NCI-H1436 treated with DMSO at 0.1 percent for 48 hours (cell line): ENCODE measurements at places on chromosomes 3 and 15.

- no peak for DNase-seq
Measured at GRCh38 chr3:56467801-56468183, 475 bp downstream of the ERC2 start.

DNA sequence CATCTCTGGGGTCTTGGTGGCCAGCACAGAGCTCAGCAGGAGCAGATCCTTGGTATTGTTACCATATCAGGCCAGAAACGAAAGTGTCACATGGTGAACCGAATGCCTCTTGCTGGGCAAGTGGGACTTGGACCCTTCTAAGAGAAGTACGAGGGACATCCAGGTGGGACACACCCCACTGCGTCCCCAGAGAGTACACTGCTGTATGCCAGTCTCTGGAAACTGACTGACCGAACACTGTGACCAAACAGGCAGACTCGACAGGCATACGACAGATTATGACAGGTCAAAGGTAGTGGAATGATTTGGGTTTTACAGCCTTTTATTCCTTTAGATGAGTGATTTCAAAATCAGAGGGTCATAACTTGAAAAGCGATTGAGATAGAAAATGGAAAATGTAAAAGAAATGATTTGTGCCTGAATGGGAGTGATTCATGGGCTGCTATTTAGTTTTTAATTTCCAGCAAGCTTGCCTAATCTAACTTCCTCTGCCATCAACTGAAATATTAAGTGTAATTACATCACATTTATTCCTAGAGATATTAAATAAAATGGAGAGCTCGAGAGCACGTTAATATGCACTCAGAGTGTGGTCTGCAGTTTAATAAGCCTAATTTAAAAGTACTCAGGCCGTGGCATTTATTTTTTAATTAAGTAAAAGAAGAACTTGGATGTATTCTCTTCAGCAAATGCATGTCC lies 63.4 kb upstream of the CTXND1 start:
- no peak for DNase-seq

DNA sequence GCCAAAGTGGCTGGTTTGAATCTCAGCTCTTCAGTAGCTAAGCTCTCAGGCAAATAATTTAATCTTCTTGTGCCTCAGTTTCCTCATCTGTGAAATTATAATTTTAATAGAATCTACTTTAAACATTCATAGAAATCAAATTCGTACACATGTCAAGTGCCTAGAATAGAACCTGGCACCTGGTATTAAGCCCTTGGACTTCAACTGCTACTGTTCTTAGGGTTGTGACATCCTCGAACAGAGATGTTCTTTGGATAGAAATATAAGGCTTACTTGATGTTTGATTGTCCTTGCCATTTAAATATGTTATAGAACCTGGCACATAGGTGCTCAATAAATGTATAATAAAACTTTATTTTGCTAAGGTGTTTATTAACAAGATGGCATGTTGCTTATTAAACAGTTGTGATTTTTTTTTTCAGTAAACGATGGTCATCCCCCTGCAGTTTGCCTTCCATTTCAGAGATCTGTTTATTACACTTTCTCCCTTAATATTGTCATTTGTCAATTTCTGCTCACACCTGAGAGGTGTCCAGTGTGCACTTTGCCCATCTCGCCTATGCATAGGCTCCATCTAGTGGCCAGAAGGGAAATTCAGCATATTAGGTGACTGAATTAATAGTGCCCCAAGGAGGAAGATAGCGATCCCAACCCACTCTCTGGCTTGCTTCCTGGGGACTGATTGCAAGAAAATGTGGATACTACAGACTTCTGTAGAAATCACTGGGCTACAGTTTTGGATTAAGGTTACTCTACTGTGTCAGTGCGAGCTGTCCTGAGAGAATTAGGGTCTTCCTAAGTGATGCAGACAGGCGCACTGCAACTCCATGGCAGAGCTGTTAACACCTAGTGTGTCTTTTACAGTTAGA lies 10.7 kb downstream of the IGF1R start:
- no peak for DNase-seq

DNA sequence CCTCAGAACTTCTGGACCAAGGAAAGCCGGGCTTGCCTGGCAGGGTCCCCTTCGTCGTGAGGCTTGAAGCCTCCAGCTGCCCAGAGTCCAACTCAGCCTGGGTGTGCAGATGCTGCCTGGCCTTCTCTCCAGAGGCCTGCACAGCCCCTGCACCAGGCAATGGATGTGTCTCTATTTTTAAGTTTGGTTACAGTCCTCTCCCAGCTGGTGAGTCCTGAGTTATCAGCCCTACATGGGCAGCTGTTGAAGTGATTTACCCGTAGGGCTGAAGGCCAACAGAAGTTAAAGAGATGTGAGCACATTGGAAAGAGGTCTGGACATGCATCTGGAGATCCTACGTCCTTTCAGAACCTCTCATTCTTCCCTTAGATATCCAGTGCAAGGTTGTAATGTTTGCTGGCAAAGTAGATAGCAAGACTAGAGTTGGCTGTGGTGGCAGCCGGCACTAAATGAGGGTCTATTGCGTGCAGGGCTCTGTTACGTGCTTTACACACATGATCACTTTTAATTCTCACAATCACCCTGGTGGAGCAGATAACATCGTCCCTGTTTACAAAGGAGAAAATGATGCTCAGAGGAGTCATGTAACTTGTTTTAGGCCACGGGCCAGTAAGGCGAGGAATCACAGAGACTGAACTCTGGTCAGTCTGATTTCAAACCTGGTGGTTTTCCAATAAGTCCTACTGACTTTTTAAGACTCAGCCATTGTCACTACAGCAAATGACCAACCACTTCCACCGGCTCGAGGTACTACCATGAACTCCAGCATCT lies 9.9 kb downstream of the FYCO1 start:
- no peak for DNase-seq

DNA sequence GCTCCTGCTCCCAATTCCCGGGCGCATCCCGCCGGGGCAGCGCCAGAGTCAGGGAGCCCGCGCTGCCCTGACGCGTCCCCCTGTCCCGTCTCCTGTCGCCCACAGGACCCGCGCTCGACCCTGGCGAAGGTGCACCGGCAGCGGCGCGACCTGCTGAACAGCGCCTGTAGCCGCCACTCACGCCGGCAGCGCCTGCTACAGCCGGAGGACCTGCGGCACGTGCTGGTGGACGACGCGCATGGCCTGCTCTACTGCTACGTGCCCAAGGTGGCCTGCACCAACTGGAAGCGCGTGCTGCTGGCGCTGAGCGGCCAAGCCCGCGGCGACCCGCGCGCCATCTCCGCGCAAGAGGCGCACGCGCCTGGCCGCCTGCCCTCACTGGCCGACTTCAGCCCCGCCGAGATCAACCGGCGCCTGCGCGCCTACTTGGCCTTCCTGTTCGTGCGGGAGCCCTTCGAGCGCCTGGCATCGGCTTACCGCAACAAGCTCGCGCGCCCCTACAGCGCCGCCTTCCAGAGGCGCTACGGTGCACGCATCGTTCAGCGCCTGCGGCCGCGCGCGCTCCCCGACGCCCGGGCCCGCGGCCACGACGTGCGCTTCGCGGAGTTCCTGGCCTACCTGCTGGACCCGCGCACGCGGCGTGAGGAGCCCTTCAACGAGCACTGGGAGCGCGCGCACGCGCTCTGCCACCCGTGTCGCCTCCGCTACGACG lies 16.9 kb downstream of the C3orf22 start:
- no peak for DNase-seq

DNA sequence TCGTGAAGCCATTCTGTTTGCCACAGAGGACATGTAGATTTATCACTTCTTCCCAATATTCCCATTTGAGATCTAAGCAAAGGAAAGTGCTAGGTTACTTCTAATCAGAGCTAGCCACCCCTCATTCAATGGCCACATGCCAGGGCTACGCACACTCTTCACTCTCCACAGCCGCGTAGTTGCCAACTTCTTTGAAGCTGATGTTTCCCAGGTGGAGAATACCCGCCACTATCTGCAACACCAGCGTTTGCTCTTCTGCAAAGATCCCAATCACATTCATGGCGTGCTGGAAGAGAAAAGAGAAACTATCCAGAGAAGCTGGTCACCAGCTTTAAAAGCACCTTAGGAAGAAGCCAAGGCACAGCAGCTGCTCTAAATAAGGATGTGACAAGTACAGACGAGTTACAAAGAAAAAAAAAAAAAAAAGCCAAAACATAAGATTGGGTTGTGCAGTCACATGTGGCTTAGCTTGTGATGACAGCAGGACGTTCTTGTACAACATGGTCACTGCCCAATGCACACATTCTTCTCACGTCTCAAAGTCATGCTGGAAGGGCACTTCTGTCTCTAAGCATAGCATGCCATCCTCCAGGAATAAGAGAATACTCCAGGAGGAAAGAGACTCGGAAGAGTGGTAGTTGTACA lies 16.4 kb downstream of the LDHAL6B start:
- no peak for DNase-seq

DNA sequence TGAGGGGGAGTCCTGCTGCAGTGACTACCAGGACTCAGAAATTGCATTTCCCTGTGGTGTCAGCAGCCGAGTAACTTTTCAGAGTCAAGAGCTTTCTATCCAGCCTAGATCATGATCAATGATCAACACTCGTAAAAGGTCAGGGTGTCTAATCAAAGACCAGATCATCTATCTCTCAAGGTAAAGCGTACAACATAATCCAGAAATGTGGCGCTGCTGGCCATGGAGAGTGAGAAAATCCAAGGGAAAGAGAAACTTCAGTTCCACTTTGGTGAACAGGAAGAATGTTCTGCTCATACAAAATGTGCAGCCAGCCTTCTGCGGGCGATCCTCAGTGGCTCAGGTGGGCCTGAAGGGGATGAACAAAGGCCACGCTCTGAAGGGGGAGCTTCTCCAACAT lies 1005.8 kb upstream of the NR2F2 start:
- DNase-seq, result no peak

- DNase-seq, result no peak
Measured at GRCh38 chr15:59413577-59413976, 24.4 kb upstream of the FAM81A start.

DNA sequence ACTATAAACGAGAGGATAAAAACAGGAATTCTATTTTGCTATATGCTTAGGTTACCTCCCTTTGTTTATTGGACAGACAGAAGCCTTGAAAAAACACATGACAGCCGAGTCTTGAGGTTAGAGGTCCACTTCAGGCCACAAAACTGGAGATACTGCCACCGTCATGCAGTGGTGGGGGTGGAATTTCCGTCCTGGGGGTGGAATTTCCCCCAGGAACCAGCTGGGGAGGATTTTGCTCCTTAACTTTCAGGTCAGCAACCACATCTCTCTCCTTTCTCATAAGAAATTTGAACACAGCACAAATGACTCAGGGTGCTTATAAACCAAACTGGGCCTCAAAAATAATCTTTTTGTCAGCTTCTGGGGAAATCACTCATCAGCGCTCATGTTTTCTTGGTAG lies 545.8 kb upstream of the ADAMTS9 start:
- no peak for DNase-seq

DNA sequence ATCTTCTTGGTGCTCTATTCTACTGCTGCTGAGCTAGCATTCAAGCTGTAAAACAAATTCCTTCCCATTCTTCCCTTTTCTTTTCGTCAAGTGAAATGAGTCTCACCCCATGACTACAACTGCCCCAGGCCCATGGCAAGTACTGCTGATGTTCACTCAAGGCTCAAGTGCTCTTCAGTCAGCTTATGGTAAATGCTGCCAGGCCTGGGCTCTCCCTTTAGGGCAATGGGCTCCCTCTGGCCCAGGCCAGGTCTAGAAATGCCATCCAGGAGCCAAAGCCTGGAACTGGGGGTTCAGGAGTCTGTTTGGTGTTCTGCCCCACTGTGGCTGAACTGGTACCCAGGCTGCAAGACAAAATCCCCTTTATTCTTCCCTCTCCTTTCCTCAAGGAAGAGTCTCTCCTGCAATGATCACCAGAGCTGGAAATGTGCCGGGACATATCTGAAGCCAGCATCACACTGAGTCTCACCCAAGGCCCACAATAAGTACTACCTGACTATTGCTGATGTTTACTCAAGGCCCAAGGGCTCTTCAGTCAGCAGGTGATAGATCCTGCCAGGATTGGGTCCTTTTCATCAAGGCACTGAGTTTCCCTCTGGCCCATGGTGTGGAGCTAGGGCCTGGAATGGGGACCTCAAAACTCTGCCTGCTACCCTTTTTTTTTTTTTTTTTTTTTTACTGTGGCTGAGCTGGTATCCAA lies 205.0 kb upstream of the STAC start:
- no peak for DNase-seq

DNA sequence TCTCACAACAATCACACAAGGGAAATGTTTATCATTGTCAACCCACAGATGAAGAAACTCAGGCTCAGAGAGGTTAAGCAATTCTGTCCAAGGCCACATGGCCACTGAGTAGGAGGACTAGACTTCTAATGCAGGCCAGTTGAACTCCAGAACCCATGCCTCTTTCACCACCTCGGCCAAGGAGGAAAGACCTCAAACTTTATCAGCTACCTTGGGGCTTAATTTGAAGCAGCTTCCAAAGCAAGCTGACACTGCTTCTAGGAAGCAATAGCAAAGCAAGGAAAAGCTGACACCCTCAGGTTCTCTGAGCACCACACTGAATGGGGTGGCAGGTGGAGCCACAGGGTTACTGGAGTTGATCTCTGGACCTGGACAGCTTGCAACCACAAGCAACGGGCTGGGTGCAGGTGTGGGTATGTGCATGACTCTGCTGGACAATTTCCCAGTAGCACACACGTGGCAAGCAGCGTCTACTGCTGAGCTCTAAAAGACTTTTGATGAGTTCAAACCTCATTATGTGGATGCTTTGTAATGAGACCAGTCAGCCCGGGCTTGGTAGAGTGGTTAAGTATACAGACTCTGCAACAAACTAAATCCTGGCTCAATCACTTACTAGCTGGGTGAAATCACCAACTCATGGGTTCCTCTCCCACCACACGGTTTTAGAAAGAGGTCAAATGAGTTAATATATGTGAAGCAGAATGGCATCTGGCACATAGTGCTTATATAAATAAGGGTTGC lies 23.1 kb downstream of the CCNL1 start:
- DNase-seq, result no peak

GRCh38 chr15:27238209-27238608 lies 267.2 kb downstream of the GABRG3 start:
- no peak for DNase-seq

DNA sequence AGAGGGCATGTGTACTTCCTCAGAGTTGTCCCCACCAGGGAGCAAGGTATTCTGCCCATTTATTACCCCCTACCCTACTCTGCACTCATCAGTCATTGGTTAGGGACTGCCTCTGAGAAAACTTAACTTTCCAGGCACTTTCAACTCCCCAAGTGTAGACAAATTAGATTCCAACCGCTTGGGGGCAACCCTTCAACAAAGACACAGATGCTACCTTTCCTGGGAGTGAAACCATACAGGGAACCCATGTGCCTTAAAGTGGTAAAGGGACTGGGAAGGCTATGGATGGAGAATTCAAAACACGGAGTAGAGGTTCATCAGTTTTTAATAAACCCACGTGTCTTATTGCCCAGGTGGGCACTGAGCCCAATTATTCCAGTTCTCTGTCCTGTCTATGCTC lies 19.4 kb upstream of the UBE2E2 start:
- no peak for DNase-seq

DNA sequence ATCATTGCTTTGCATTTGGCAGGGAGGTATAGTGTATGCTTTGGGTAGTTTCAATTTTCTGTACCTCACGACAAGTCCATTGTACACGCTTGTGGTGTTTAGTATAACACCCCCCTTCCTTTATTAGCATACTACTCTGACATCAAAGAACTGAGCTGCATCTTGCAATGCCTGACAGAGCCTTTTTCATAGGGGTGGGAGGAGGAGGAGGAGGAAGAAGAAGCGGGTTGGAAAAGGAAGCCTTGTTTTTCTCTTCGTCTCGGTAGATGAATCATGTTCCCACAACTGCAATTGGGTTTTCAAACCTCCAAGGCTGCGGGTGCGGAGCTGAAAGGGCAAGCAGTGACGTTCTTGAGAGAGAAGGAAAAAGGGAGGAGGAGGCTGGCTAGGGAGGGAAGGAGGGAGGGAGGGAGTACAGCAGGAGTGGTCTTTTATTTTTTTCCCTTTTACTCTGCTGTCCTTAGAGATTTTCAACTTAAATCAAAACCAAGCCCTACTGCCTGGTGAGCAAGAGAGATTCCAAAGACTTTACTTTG lies 175.7 kb downstream of the KLHL25 start:
- DNase-seq, result no peak
